Posterior cingulate gyrus (tissue), 11 donors: ENCODE measurements at places on chromosomes 13 and 19.

DNA sequence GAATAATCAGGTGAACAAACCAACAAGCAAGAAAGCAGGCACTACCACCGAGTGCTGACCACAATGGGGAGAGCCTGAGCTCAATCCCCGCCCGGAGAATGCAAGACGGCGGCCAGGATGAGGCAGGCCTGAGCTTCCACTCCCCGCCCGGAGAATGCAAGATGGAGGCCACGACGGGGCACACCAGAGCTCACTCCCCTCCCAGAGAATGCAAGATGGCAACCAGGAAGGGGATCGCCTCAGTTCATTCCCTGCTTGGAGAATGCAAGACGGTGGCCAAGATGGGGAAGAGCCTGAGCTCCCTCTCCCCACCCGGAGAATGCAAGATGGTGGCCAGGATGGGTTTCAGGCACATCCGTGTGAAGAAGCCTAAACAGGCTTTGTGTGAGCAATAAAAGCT lies 24.7 kb upstream of the MIER2 start:
- DNase-seq: no peak

- no peak for DNase-seq
These were observed 255.3 kb downstream of the TEX29 start for GRCh38 chr13:111575719-111576118.

DNA sequence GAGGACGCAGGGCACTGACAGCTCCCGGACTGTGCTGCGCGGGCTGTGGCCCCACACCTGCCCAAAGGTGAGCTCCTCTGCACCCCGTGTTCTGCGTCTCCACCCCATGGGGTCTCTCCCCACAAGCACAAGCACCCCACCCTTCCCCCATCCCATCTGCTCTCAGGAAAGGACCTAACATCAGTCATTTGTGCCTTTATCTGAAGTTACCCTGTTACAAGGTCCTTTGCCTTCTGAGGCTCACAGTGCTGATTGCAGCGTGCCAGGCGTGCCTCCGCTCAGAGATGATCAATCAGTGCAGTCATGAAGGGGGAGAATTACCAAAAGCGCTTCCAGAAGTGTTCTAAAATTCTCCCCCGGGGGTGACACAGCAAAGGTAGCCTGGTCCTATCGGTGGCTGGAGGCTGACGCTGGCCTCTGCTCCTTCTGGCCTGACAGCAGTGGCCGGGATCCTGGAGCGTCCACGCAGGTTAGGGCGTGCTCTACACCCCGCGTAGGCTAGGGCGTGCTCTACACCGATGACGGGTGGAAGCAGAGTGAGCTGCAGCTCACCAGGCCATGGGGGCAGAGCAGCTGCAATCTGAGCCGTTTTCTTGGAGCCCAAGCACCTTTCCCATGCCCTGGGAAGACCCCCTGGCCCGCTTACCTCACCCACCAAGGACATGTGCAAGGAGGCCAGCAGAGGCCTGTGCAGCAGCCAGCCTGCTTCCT lies 84.7 kb upstream of the TM9SF2 start:
- DNase-seq: no peak

DNA sequence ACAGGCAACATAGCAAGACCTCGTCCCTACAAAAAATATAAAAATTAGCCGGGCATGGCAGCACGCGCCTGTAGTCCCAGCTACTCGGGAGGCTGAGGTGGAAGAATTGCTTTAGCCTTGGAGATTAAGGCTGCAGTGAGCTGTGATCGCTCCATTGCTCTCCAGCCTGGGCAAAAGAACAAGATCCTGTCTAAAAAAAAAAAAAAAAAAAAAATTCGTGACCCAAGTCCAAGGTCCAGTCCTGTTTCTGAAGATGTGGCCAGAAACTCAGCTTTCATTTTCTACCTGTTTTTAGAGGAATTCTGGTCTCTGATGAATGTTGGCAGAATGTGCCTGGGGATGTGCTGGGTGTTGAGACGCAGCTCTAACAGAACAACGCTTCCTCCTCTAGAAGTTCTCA lies 1.9 kb upstream of the PGPEP1 start:
- DNase-seq: no peak

GRCh38 chr13:106905380-106906162 lies 337.6 kb upstream of the ARGLU1 start:
- no peak for DNase-seq

DNA sequence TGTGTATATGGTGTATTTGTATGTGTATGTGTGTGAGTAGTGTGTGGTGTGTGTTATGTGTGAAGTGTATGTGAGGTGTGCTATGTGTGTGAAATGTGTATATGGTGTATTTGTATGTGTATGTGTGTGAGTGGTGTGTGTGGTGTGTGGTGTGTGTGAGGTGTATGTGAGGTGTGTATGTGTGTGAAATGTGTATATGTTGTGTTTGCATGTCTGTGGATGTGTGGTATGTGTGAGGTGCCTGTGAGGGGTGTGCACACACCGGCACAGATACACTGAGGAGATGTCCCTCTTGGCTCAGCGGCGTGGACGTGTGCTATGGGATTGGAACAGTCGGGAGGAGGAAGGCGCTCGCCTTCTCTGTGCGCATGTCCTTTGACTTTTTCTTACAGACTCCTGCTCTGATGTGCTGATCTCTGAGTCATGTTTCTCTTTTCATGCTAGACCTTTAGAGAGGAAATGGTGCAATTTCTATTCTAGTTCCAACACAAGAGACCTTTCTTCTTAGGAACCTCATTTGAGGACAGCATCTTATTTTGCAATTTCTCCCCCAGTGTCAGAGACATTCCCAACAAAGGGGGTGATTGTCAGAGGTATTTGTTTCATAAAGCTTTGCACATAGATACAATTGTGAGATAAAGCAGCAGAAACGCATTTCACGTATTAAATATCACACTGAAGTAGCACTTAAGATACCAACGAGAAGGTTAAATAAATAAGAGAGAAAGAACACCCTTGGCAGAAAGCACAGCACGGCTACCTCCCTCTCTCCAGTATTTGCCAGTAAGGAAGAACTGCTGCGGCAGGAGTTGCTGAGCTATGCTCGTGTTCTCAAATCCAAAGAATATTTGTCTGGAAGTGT lies 11.3 kb upstream of the TNFRSF19 start:
- DNase-seq: no peak

- DNase-seq: no peak
These were observed 672 bp downstream of the HPN start for GRCh38 chr19:35042056-35042730.

GRCh38 chr13:66886264-66886663 lies 343.9 kb downstream of the PCDH9 start:
- no peak for DNase-seq

- no peak for DNase-seq
These were observed 83.4 kb downstream of the GPR12 start for GRCh38 chr13:26677156-26677555.

DNA sequence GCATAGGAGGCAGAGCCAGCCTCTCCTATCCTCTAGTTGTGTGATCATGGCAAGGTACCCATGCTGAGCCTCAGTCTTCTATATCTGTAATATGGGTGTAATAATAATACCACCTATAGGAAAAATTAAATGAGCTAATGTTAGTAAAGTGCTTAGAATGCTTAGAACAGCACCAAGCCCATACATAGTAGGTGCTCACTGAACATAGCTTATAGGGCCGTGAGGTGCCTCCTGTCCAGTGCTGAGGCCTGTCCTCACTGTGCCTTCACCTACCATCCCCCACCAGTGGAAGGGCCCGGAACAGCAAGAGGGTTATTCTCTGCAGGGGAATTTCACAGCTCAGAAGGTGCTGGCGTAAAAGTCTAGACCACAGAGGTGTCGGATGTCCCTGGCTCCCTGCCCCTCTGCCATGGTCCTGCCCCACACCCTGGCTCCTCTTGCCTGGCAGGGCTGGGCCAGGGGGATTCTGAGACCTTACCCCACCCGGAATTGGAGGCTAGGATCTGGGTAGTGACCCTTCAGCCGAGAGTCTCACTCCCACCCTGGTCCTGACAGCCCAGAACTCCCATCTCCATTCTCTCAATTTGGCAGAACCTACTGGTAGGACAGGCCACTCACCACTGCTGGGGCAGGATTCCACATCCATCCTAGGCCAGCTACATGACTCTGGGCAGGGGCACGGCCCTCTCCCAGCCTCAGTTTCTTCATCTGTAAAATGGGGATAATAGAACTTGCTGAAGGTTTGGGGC lies 2.2 kb upstream of the SCN1B start:
- no peak for DNase-seq

GRCh38 chr19:10979951-10980381 lies 19.1 kb downstream of the SMARCA4 start:
- DNase-seq: peak; percentile 86
